Pons (tissue), 1 donor: ENCODE measurements at places on chromosomes 2 and 18.

GRCh38 chr2:80722803-80723202, 418.3 kb upstream of the LRRTM1 start:
- DNase-seq = no peak

- DNase-seq = peak; percentile 86
Observed at GRCh38 chr2:133773854-133774653, 205.8 kb upstream of the NCKAP5 start.

DNA sequence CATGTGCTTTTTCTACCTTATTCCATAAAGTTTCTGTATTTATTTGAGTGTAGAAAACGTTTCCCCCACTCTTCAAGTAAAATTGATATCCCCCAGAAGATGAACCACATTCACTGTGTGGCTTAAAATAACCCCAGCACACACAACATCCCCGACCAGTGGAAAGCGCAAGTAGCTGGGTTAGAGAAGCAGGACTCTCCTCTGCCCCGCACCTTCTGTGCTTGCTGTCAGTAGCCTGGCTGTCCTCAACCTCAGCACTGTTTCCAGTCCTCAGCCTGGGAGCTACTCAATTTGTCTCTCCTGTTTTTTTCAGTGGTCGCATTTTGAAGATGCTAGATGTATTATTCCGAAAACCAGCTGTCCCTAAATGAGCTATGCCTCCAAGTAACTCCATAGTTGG, 18.0 kb upstream of the ST8SIA3 start:
- DNase-seq = no peak

- no peak for DNase-seq
Observed at GRCh38 chr2:228066126-228066798, 115.2 kb downstream of the SPHKAP start.

DNA sequence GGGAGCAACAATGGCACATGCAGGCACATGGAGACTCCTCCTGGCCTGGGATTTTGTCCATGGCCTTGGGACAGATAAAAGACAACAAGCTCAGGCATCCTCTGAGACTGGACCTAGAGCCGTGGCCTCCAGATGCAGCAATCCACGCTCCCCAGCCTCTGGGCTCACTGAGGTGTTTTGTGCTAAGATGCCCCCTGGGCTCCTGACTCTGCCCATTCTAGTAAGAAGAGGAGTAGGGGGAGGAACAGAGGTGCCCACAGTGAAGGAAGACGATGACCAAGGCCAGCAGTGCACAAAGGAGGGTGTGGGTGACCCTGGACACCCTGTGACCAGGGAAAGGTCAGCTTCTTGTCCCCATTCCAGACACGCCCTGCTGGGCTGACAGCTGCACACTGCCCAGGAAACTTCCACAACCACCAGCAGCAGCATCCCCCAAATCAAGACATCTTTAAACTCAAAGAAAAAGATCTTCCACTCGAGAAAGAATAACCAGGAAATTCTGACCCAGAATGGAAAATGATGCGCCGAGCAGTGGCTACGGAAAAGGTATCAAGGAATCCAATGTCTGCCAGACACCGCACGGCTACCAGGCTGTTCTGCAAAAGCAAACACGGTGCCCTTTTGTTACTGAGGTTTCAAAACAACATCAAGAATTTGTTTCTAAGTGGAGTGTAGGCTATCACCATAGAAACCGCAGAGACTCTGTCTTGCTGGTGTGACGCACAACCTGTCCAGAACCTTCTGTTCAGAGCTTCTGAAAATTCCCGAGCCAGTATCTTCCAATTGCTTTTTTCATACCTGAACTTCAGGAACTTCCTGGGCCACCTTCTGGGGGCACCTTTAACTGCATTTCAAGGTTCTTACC, 65.5 kb downstream of the ZNF516 start:
- DNase-seq = no peak

DNA sequence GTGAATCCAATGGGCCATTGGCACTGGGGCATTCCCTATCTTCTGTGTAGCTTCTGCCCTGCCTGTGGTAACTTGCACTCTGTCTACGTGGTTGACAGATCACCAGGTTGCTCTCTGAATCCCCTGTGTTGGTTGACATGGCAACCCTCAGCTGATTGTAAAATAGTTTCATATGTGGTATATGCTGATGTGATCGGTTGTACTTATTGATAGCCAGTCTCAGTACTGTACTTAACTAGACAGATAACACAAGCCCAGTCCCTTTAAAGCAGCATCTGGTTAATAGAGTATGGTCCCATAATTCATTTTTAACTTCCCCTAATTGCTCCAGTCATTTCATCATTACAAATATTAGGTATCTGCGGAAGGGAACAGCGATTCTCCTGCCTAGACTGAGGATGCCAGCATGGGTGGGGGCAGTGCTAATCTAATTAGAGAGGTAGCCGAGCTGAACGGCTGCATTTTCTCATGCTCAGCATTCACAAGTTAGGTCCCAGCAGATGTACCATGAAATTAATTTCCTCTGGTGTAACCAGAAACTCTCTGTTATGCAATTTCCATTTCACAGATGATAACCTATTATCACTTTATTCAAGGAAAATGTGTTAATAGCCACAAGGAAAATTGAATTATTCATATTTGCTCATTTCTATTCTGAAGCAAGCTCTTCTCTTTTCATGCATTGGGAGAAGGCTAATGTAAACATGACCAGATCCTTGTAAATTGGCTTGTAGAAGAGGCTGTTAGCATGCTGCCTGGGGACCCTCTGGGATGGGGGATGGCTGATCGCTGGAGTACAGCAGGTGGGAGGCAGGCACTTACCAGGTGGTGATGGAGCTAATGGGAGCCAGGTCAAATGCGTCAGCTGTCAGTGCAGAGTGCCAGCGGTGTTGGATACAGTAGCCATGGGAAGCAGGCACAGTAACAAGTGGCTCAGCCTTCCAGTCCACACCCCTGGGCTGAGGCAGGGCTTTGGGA, 608.3 kb downstream of the GALR1 start:
- no peak for DNase-seq

- DNase-seq = no peak
Observed at GRCh38 chr2:99485411-99485810, 4.4 kb downstream of the REV1 start.

- DNase-seq = no peak
Observed at GRCh38 chr2:231469583-231469950, 5.3 kb upstream of the NCL start.

DNA sequence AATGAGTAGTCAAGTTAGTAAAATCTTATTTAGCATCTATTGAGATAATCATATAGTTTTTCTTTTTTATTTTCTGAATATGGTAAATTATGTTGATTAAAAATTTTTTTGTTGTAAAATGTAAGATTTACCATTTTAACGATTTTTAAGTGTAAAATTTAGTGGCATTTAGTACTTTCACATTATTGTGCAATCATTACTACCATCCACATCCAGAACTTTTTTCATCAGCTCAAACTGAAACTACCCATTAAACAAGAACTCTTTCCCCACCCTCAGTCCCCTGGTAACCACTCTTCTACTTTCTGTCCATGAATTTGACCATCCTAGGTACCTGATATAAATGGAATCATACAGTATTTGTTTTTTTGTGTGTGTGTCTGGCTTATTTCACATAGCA, 11.1 kb downstream of the RAB3GAP1 start:
- no peak for DNase-seq

DNA sequence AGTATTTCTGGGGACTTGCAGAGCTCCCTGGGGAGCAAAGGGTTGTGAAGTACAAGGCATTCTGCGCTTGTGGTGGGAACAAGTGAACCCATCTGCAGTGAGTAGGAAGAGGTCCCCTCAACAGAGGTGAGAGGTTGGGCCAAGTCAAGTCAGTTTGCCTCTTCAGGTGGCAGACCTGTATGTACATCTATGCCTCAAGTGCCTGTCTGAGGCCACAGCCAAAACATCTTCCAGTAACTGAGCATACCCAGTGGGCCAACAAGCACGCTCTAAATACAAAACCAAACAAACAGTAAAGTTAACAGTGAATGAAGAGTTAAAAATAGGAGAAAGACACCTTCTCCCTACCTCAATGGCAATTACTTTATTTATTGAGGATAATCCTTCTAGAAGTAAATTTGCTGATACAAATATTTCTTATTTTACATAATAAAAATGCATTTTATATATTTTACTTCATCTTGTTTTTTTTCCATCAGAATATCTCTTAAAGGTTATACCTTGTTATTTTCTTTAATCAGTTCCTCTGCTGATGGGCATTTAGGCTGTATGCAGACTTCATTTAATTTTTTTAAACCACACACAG, 2.5 kb downstream of the GYPC start:
- DNase-seq = no peak

DNA sequence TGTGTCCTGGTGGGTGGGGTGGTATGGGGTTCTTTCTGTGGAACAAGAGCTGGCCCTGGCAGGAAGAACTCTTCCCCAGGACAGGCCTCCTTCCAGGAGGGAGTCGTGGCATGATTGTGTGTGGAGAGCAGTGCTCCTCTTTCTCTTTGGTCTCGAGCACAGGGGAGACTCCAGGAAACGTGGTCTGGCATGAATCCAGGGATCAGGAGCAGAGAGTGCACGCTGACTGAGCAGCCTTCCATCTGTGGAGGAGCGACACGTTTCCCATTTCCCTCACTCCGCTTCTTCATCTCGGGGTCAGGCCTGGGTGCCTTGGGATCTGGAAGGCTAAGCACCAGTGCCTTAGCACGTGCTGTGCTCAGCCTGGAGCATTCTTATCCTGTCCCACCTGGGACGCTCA, 132.0 kb upstream of the HDAC4 start:
- DNase-seq = no peak

DNA sequence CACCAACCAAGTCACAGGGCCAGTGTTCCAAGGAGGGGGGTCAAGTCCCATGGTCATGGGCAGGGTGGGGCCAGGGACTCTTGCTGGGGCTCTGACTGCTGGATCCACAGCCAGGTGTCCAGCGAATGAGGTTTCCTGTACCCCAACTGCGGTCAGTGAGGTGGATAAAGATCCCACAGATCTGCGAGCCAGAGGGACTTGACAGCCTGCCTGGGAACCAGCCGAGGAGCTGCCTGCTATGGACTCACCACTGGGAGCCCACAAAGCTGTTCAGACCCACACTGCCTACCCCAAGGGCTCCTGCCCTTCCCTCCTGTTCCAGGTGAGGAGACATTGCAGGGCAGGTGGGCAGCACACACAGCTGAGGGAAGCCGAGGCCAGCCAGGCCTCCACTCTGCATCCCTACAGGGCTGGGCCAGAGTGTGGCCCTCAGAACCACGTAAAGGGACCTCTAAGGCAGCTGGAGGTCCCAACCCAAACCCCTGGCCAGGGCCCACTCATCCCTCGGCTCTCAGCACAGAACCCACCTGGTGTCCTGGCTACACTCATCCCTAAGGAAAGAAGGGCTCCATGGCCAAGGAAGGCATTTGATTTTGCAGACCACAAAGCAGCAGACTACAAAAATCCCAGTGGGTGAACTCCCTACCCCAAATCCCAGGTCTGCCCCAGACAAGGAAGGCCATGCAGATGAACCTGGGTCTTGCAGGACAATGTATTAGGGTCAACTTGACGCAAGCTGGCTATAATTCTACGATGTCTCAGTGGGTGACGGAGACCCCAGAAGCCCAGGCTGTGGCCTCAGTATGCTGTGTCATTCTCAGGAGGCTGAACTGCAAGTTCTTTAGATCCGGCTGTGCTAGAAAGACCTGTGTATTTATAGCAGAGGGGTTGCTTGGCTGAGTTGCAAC, 209.2 kb downstream of the MGAT5 start:
- no peak for DNase-seq

- no peak for DNase-seq
Observed at GRCh38 chr18:35376393-35376741, 770 bp downstream of the ZNF396 start.
